ENCODE measurements at places on chromosomes 3 and 15. TPM values are rescaled to one million over a fixed set of nuclear protein-coding genes. Genes with fewer than 3 reads are reported as not detected.

- DNase-seq = peak; percentile 35
- no peaks in the 10 kb centered on the region for H3K27me3 ChIP-seq
- H3K4me3 ChIP-seq = no peak overlapping the region
- H3K4me1 ChIP-seq = peaks cover 8% of the 10 kb centered on the region
These were observed 16.0 kb upstream of the EID1 start for GRCh38 chr15:48861813-48862431.

CLDN18 gene
- polyA plus RNA-seq = 4.1 TPM

- DNase-seq = peak; percentile 22
- H3K27ac ChIP-seq = no peak overlapping the region
These were observed 791.3 kb upstream of the LMCD1 start for GRCh38 chr3:7710284-7710683.

GRCh38 chr3:62758296-62759066, 116.7 kb downstream of the CADPS start:
- no peaks in the 10 kb centered on the region for H3K36me3 ChIP-seq
- no peak overlapping the region for H3K4me3 ChIP-seq
- no peak for DNase-seq
- H3K27ac ChIP-seq = no peak overlapping the region
- H3K27me3 ChIP-seq = no peaks in the 10 kb centered on the region
- no peaks in the 10 kb centered on the region for H3K4me1 ChIP-seq

DNA sequence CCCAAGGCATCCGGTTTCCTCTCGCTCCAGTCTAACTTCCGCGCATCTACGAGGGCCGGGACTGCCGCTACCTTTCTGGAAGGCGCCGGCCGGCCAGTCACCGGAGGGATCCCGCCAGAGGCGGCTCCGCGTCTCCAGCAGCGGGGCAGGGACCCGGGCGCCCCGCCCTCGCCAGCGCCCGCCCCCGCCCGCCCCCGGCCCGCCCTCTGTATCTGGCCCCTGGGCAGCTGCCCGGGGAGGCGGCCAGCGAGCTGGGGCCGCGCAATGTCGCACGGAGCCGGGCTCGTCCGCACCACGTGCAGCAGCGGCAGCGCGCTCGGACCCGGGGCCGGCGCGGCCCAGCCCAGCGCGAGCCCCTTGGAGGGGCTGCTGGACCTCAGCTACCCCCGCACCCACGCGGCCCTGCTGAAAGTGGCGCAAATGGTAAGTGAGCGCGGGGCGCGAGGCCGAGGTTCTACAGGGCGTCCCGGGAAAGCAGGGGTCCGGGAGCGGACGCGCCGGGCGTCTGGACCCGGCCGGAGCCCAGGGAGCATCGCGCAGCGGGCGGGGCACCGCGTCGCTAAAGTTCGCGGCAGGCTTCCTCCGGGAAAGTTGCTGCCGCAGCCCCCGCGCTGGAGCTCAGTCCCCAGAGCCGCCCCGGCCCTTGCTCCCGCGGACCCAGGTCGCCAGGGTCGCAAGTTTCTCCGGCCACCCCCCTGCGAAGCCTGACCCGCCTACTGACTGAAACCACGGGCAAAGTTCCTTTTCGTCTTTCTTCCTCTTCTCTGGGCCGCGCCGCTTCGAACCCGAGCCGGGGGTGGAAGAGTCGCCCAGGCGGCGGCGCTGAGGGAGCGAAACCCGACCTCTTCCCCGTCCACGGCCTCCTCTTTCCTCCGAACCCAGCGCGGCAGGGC, at the start of gene CMTM7:
Gene CMTM7 (plus strand): TSS at position 211 of the 893 bp plus-strand sequence. CDS start 54 bp downstream, at position 265.
- no peaks in the 10 kb centered on the region for H3K27me3 ChIP-seq
- H3K27ac ChIP-seq = peak within 1 kb of the TSS; percentile 50
- DNase-seq = peak; percentile 62
- H3K36me3 ChIP-seq = no peaks in the 10 kb centered on the region

GRCh38 chr15:33115191-33115861, 79.2 kb downstream of the FMN1 start:
- H3K4me1 ChIP-seq = no peaks in the 10 kb centered on the region
- no peak overlapping the region for H3K27ac ChIP-seq
- H3K4me3 ChIP-seq = no peak overlapping the region
- H3K27me3 ChIP-seq = no peaks in the 10 kb centered on the region

DNA sequence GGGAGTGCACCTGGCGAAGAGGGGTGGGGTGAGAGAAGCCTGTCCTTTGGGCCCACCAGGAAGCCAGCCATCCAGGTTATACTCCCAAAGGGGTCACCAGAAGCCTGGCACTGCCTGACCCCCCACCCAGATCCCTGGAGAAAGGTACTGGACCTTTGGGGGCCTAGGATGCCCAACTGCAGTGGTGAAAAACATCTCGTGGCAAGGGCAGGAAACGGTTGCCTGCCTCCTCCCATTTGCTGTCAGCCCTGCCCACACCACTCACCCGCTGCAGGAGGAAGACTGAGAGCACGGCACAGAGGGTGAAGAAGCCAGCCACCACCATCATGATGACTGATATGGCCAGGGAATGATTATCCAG, 2.2 kb upstream of the ULK3 start:
- H3K4me3 ChIP-seq = no peak overlapping the region
- peaks cover 33% of the 10 kb centered on the region for H3K4me1 ChIP-seq
- DNase-seq = no peak
- H3K27me3 ChIP-seq = no peaks in the 10 kb centered on the region

NEO1 gene
- polyA plus RNA-seq = 135 TPM

ONECUT1 gene
- polyA plus RNA-seq = not detected

- no peaks in the 10 kb centered on the region for H3K36me3 ChIP-seq
- no peaks in the 10 kb centered on the region for H3K4me1 ChIP-seq
- H3K4me3 ChIP-seq = no peak overlapping the region
- no peaks in the 10 kb centered on the region for H3K27me3 ChIP-seq
- no peak overlapping the region for H3K27ac ChIP-seq
These were observed 290.6 kb upstream of the GOLIM4 start for GRCh38 chr3:168386301-168386700.

- H3K4me1 ChIP-seq = no peaks in the 10 kb centered on the region
- DNase-seq = no peak
- H3K4me3 ChIP-seq = no peak overlapping the region
- H3K27ac ChIP-seq = no peak overlapping the region
These were observed 14.7 kb downstream of the USP50 start for GRCh38 chr15:50531766-50532165.

All from large intestine (tissue), 12 donors.